Ecto neural progenitor cell (in vitro differentiated cells): ENCODE measurements at places on chromosomes 13 and 19.

- DNase-seq: no peak
Observed at GRCh38 chr13:106232681-106233080, 302.8 kb downstream of the EFNB2 start.

- no peak for DNase-seq
Observed at GRCh38 chr19:2079865-2080301, 16.2 kb downstream of the MOB3A start.

DNA sequence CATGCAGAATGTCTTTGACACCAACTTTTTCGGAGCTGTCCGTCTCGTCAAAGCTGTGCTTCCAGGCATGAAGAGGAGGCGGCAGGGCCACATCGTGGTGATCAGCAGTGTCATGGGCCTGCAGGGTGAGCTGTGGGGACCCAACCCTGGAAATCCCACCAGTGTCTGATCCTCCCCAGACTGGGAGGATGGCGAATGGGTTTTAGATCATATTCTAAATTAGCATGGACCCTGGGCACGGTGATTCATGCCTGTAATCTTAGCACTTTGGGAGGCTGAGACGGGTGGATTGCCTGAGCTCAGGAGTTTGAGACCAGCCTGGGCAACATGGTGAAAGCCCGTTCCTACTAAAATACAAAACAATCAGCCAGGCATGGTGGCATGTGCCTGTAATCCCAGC is 5.5 kb downstream of the RDH8 start:
- DNase-seq: no peak

GRCh38 chr19:50329146-50329925 is at the start of gene KCNC3:
KCNC3 (minus strand) TSS chr19:50329377; CDS start chr19:50329082, 295 bp downstream.
- DNase-seq: peak; percentile 99

DNA sequence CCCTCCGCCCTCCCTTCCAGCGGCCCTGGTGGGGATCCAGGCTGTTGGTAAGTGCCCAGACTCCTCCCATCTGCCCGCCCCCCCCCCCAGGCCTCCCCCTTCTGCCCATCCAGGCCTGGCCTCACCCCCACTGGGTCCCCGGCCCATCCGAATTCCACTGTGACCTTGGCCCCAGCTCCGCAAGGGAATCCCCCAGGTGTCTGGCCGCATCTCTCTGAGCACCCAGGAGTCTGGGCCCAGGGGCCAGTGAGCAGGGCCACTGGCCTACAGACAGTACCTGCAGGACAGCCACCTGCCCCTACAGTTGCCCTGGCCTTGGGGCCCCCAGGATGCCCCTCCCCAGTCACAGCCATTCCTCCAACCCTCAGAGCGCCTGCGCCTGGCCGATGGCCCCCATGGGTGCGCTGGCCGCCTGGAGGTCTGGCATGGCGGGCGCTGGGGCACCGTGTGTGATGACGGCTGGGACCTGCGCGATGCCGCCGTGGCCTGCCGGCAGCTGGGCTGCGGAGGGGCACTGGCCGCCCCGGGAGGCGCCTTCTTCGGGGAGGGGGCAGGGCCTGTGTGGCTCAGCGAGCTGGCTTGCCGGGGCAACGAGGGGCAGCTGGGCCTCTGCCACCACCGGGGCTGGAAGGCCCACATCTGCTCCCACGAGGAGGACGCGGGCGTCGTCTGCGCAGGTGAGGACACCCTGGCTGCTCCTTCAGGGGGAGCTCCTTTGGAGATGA is 912 bp downstream of the SSC5D start:
- no peak for DNase-seq

GRCh38 chr13:113747291-113747833 is 11.7 kb upstream of the TMEM255B start:
- DNase-seq: no peak

- DNase-seq: no peak
Observed at GRCh38 chr19:4359627-4360000, 16.3 kb downstream of the MPND start.

DNA sequence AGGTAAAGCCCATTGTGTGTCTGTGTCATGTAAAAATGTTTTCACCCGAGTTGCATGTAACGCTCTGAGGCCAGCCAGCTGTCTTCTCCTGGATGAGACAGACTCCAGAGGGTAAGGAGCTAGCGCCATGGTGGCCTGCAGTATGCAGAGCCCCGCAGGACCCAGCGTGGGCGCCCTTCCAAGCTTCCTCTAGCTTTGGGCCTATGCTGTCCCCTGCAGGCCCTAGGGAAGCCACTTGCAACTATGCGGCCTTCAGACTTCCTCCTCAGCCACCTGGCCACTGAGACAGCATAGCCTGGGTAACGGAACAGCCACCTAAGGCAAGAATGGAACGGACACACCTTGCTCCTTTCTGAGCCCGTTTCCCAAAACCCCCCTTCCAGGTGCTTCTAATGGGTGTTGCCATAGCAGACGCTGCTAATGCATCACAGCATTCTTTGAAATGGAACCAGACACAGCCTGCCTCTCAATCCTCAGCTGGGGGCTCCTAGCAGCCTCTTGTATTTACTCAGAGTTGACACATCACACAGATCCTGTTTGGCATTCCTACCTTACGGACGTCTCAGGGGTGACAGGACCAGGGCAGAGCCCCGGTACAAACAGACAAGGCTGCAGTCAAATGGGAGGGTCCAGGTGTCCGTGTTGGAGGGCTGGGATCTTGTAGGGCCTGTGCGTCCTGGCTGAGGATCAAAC is 6.2 kb downstream of the FAM32A start:
- no peak for DNase-seq

GRCh38 chr19:6531956-6532243 is 1.1 kb downstream of the TNFSF9 start:
- no peak for DNase-seq

GRCh38 chr13:57138988-57139387 is 1.7 kb upstream of the PRR20A start:
- DNase-seq: no peak

DNA sequence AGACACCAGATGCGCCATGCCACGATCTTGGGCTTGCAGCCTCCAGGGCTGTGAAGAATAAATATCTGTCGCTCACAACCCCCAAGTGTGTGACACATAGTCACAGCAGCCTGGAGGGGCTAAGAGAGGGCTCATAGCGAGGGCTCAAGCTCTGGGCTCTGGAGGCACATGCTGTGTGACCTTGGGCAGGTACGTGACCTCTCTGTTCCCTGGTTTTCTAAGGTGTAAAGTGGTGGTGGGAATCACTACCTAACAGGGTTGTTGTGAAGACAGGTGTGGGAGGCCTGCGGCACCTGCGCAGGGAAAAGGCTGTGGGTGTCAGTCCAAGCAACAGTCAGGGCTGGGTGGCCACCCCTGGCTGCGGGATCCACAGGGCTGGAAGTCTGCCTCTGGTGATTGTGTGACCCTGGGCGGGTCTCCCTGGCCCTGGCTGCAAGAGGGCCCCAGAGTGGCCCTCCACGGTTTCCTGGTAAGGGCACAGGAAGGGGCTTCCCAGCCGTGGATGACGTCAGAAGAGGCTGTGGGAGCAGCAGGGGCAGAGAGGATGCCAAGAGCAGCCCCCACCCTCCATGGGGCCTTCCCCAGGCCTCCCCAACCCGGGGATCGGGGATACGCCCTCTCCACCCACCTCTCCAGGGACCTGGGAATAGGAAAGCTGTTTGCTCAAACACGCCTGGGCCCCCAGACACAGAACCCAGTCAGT is 218.8 kb upstream of the SGCG start:
- DNase-seq: no peak

DNA sequence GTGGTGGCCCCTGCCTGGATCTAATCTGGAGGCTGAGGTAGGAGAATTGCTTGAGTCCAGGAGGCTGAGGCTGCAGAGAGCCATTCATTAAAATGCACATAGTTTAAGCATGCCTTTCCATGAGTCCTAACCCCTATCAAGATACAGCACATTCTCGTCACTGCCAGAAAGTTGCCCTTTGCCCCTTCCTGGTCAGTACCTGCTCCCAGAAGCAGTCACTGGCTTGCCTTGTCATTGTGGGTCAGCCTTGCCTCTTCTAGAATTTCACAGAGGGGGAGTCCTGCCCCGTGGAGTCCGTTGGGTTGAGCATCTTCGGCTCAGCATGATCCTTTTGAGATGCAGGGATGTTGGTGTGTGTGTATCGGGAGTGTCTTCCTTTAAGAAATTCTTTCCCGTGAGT is 10.8 kb downstream of the BICRA start:
- no peak for DNase-seq

- DNase-seq: no peak
Observed at GRCh38 chr19:6223461-6224307, 56.1 kb downstream of the MLLT1 start.

DNA sequence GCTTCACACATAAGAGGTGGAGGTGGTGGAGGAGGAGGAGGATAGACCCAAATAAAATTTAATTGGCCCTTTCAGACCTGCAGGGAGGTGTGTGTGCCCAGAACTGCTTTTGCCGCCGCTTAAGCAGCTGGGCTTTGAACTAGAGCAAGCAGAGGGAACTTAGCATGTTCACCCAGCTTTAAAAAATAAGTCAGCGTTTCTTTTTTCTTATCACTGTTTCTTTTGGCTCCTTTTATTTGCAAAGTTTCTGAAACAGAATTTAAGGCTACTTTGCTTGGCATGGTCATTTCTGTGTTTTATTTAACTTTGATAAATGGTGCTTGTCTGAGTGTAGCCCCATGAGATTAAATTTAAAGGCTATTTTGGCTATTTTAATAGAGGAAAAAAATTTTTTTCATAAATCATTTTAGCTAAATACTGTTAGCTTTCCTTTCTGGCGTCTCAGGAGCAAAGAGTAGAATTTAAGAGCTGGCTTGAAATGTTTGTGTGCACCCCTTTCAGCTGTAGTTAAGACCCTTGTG is 43.3 kb upstream of the RNF113B start:
- no peak for DNase-seq

- DNase-seq: no peak
Observed at GRCh38 chr19:3131168-3131567, 4.7 kb upstream of the GNA15 start.

- DNase-seq: no peak
Observed at GRCh38 chr19:34370983-34371382, 6.0 kb downstream of the GPI start.

DNA sequence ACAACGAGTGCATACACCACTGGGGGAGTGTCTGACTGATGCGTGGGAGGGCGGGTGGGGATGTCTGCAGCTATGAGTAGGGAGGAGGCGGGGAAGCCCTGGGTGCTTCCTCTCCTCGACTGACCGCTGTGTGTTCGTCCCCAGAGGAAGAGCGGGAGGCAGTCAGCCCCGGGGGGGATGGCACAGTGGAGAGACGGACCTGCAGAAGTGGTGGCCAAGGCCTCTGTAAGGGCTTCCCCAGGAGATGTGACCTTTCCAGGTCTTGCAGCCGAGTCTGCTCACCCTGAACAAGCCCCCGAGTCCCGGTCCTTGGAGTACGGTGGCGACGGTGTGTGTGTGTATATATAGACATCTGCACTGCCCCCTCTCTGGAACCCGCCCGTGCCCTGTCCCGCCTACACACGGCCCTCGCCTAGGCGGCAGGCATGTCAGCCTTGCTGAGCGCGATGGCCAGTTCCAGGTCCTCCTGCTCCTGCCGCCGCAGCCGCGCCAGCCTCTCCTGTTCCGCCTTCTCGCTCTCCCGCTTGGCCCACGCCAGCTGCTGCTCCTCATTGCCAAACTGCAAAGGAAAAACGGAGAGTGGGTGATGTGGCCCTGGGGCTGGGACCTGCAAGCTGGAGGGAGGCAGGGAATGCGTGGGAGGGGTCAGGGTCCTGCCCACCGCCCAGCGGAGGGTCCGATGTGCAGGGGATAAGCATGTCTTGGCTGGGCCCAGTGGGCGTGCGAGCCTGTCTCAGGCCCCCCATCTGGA is 30.8 kb downstream of the KLF2 start:
- no peak for DNase-seq

GRCh38 chr19:20776083-20777076 is at the start of gene ZNF66:
ZNF66 (plus strand) TSS chr19:20776304; CDS start chr19:20776448, 144 bp downstream.
- peak; percentile 96 for DNase-seq

GRCh38 chr13:72050251-72050650 is 183.2 kb upstream of the DACH1 start:
- no peak for DNase-seq

DNA sequence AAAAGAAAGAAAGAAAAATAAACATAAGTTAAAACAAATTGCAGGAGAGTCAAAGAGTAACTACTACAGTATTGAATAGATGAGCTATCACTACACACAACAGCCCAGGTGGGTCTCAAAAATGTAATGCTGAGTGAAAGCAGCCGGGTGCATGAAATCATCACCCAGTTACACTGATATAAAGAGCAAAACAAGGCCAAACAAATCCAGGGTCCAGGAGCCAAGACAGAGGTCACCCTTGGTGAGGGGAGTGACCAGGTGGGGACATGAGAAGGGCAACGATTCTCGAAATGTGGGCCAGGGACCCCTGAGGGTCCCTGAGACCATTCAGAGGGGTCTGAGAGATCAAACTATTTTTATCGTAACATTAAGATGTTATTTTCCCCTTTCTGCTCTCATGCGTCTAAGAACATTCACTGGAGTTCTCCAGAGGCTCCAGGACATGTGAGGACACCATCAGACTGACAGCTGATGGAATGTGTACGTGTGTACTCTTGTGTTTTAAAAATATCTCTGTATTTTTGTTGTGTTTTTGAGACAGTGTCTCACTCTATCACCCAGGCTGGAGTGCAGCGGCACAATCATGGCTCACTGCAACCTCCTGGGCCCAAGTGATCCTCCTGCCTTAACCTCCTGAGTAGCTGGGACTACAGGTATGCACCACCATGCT is 10.6 kb downstream of the COQ8B start:
- DNase-seq: no peak

DNA sequence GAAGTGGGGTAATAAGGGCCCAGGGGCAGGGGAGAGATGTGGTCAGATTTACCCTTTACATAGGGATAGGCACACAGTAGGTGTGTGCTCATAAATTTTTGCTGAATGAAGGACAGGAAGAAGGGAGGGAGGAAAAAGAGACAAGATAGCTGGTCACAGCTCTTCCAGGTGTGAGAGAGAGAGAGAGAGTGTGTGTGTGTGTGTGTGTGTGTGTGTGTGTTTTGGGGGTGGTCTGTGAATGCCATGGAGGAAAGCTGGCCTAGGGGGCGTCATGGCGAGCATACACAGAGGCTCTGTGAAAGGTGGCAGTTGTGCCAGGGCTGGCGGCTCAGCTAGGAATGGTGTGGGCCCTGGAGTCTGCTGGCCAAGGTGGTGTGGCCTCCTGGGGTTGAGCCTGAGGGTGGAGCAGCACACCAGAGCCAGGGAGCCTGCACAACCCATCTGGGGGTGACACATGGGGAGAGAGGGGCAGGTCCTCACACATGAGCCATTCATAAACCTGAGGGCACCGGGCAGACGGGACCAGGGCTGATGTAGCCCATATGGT is 6.0 kb upstream of the PRX start:
- DNase-seq: no peak

DNA sequence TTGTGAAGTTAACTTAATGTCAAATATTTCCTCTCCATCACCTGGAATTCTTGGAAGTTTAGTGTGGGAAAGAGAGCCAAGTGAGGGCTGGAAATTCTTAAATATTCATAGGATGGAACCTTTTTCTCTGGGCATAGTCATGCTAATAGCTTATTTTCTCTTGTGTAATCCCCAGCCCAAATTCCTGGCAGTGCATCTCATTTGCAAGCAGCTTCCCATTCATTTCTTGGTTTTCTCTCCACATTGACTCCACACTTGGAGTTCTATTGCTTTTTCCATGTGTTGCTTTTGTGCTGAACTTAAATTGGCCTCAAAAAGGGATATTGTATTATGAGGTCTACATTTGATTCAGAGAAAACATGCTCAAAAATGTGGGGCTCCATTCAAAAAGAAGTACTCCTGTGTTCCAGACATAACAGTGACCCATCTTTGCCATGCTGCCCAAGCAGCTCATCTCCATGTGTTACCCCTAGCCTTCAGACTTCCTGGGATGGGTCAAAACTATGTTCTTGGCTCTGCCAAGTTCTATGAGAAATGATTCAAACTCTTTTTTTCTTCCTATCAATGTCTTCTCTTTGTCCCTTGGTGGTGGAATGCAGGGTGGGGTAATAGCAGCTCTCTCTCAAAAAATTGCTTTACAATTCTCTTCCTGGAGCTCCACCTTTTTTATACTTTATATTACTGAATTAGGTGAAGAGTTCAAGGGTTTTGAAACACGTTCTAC is 2471.5 kb downstream of the PCDH9 start:
- DNase-seq: no peak
